ENCODE measurements at places on chromosomes 1 and 21.

GRCh38 chr1:209539576-209539975 is 43.9 kb upstream of the CAMK1G start:
- DNase-seq = no peak

DNA sequence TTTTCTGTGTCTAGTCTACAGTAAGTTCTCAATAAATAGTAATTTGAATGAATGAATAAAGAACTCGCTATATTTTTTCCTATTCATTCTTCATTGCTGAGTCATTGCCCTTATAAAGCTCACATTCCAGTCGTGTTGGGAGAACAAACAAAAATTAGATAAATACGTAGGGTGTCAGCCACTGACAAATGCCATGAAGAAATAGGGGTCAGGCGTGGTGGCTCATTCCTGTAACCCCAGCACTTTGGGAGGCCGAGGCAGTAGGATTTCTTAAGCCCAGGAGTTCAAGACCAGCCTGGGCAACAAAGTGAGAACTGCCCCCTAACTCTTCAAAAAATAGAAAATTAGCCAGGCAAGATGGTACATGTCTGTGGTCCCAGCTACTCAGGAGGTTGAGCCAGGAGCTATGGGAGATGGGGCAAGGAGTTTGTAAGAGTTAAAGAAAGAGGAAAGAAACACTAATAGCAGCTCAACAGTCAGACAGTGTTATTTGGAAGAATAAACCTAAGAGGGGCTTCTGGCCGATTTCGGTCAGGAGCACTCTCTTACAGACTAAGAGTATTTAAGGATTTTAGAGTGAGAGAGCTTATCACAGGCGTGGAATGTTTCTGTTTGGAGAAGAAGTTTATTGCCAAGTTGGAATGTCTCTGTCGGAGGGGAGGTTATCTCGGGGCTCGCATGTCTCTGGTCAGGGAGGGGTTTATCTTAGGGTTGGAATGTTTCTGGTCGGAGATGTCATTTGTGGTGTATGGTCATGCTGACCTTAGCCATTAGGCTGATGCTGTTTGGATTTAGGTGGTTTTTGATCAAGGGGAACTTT is 1.8 kb upstream of the CHML start:
- DNase-seq = no peak

DNA sequence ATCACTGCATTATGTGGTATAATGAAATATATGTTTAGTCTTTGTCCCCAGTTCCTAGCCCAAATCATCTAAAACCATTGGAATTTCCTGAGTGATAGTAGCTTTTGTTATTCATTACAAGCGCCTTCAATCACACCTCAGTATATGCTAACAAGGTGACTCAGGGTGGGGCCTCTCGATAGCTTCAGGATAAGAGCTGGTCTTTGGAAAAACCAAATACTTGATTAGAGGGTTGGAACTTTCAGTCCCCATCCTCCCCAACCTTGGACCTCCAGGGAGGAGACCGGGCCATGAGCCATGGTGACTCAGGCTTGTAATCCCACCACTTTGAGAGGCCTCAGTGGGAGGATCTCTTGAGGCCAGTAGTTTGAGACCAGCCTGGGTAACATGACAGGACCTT is 5.1 kb upstream of the BRDT start:
- DNase-seq = no peak

- no peak for DNase-seq
These were observed 265.9 kb downstream of the SEC16B start for GRCh38 chr1:177703888-177704446.

DNA sequence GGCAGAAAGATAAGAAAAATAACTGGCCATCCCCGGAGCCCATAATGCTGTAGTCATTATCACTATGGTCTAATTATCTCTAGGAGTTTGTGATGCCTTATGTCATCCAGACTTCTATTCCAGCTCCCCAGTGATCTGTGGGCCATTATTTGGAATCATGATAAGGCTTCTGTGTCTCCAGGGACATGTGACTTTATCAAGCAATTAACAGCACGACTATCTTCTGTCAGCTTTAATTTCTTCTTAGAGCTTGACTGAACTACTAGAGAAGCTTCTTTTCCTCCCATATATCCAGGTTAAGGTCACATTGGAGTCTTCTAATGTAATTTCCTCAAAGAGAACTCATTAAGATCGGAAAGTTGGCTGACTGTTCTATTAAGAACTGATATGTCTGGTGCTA is 100.4 kb downstream of the LHX8 start:
- DNase-seq = no peak

GRCh38 chr1:240516069-240516468 is 95.9 kb downstream of the GREM2 start:
- no peak for DNase-seq

All from NCI-H1694 (cell line).